ENCODE measurements at places on chromosomes 7 and 10.
A peak's percentile ranks its signal among the peaks of the same experiment; 100 is the strongest.

DNA sequence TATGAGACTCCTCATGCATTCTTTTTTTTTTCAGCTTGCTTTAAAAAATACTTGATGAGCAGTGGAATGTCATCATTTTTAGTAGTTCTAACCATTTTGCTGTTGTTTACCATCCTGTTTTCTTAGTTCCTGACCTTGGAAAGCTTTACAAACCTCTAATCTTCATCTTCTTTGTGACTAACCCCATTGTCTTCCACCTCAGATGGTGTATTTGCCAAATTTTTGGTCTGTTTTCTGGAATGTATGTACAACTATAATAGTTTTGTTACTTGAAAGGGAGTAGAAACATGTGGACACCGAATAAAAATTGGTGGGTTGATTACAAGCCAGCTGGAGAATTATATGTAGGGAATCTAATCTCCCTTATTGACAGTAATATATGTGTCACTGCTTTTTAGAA lies 172.7 kb downstream of the SND1 start:
- no peak for DNase-seq

DNA sequence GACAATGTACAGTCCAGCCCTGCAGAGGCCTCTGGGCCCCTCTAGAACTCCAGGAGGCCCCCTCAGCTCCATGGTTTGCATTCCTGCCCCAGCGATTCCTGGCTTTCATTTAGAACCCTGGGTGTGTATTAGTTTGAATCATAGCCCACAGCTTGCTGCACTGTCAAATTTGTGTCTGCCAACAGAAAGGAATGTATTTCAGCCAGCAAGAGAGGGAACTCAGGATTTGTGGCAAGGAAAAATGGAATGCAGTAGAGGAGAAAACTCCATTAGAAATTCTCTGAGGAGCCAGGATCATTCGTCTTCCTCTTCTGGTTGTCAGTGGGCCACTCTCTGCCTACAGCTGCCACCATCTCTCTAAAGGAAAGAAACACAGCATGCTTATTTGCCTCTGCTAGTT lies 27.9 kb upstream of the WDR11 start:
- no peak for DNase-seq

DNA sequence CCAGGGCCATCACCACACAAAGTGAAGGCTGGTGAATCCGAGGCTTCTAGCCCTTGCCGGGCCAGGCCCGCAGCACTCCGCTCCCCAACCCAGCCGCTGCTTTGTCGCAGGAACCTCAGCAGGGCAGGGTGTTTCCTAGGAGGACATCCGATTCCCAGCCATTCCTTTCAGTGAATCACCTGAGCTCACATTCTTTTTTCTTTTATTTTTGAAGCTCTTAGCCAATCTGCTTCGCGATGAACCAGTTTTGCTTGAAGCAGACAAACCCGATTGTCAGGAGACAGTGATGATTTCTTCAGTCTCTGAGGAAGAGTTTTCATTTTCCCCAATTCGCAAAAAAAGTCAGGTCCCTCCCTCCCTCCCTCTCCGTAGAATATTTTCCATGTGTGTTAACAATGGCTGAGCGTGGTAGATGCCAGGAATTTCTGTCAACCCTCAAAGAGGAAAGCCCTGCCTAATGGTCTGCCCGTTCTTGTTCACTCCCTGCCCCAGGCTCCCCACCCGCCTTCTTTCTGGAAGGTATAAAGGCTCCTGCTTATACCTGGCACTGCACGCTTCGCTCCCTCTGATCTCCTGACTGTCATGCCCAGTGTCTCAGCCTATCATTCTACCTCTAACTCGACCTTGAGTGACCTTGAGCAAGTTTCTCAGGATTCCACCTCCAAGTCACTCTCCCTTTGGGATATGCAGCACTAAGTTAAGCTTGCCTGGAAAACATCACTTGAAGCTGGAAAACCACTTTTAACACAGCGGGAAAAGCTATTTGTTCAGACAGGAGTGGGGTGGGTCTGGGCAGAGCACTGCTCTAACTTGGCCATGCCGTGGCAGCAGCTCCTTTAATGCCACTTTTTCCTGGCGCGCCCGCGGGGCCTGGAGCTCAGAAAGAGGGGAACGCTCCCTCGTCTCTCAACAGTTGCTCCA lies 35.1 kb downstream of the EGFR start:
- no peak for DNase-seq

- no peak for DNase-seq
Measured at GRCh38 chr7:129469930-129470329, 32.4 kb upstream of the SMKR1 start.

GRCh38 chr10:112202076-112202475 lies 18.5 kb upstream of the GPAM start:
- no peak for DNase-seq

DNA sequence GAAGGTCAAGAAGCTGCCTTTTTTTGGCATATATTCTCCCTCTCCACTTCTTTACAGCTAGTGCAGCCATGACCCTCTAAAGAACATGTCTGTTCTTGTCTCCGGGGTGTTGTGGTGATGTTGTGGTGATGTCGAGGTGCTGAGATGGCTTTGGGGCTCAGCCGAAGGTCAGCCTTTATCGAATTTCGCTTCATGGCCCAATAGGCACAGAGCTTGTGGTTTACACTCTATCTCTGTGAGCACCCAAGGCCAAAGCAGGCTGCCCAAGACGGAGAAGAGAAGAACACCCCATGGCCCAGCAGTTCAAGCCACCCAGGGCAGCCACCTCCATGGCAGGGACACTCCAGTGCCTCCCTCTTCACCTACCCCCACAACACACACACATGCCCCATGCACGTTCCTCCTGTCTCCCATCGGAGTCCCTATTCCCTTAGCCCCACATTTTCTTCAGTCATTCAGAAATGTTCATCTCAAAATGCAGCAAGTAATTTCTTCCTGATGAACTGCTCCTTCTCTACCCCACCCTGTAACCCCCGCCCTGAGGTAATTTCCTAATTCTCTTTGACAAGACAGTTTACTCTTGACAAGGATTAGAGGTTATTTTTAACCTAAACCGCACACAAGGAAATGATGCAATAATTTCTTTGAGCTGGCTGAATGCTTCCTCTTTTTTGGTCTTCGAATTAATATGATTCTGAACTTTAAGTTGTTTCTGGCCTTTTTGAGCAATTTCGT lies 18.6 kb upstream of the ADRB1 start:
- DNase-seq, result peak; percentile 31

DNA sequence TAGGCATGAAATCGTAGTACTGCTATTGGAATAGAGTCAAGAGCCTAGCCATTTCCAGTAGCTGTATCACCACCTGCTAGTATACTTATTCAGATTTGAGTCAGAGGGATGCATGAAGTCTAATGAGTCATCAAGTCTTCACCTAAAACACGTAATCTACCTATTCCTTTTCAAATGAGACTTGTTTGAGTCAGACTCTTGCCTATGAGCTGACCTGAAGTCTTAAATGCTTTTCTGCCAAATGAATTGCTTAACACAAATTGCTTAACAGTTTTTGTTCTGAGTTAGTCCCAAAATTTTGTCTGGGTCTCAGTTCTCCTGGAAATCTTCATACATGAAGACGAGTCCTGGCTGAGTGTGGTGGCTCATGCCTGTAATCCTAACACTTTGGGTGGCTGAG lies 165.2 kb downstream of the GNAT3 start:
- no peak for DNase-seq

DNA sequence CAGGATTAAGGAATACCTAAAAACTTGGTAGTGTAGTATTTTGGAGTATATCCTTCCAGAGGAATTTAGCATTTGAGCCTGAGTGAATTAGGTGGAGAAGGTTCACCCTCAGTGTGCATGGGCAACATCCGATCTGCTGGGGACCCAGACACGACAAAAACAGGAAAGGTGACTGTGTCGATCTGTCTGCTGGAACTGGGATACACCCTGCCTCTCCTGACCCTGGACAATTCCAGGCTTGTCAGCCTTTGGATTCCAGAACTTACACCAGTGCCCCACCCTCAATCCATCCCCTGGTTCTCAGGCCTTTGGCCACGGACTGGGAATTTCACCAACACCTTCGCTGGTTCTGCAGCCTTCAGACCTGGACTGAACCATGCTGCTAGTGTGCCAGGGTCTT lies 41.9 kb downstream of the PTPRE start:
- DNase-seq, result no peak

GRCh38 chr10:96269438-96270300 lies 1.7 kb downstream of the BLNK start:
- no peak for DNase-seq

- DNase-seq, result no peak
Measured at GRCh38 chr10:70967591-70968587, 79.5 kb upstream of the PCBD1 start.

DNA sequence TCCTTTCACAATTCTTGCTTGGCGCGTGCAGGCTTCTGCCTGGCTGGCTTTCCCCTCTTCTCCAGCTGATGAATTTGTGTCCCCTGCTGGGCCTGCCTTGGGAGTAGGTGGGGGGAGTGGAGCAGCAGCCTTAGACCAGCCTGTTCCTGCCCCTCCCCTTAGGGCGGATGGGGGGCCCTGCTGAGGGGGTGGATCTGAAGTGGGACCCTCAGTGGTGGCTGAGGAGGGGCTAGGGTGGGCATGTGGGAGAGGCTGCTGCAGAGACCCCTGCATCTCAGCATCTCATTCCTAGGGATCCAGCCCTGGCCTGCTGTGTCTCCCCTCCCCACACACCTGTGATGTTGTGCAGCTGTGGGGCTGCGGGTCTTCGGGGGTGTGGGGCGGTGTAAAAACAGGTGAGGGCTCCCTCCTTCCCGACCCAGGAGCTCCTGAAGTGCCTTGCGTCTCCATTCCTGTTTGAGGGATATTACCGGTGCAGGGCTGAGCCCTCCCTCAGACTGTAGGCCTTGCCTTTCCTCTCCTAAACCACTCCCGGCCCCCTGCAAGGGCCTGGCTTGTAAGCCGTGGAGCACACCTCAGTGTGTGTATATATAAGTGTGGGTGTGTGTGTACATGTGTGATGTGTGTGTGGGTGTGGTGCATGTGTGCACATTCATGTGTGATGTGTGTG lies 24.7 kb downstream of the ADCYAP1R1 start:
- DNase-seq, result no peak

DNA sequence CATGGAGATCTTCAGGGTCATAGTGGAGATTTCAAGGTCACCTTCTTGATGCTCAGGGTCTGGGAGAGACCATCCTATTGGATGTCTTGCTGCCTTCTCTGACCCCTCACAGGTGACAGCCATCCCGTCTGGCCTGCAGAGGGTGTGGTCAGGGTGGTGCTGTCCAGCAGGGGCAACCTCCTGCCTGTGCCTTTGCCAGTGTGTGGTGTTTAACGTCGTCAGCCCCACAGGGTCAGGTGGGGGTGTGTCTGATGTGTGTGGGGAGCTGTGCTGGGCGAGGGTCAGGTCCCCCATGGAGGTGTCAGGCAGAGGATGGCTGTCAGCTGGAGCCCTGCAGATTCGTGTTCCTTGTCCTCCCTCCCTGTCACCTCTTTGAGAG lies 16.5 kb downstream of the ADCY1 start:
- no peak for DNase-seq

- no peak for DNase-seq
Measured at GRCh38 chr10:119219871-119220270, 12.5 kb downstream of the GRK5 start.

DNA sequence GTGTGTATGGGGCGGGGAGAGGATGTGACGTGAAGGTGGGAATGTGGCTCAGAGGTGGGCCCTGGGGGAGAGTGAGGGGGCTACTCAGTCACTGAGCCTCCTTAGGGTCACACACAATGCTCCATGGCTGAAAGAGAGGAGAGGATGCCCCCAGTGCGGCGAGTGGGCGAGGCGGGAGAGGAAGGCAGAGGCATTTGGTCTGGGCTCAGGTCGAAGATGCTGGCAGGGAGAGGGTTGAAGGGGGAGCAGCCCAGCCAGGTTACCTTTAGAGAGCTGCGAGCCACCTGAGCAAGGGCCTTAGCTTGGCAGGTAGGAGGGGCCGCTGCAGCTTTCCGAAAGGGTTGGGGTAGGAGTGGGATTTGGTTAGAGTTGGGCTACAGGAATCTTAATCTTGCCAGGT lies 4.7 kb upstream of the LOXL4 start:
- no peak for DNase-seq

DNA sequence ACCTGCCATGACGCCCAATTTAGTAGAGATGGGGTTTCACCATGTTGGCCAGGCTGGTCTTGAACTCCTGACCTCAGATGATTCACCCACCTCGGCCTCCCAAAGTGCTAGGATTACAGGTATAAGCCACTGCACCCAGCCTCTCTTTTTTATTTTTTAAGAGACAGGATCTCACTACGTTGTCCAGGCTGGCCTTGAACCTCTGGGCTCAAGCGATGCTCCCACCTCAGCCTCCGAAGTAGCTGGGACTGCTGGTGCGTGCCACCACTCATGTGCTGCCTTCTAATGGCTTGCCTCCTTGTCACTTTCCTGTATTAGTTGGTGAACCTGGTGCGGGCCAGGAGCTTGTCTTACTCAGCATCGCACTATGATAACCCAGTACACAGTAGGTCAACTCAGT lies 27.0 kb downstream of the KLRG2 start:
- no peak for DNase-seq

GRCh38 chr10:8435186-8436055 lies 380.9 kb downstream of the GATA3 start:
- DNase-seq, result no peak

GRCh38 chr10:132582771-132583170 lies 45.2 kb downstream of the INPP5A start:
- DNase-seq, result no peak

GRCh38 chr7:67661-68395 lies 124.5 kb upstream of the FAM20C start:
- DNase-seq, result no peak

- no peak for DNase-seq
Measured at GRCh38 chr10:45408421-45409319, 34.7 kb downstream of the ALOX5 start.

DNA sequence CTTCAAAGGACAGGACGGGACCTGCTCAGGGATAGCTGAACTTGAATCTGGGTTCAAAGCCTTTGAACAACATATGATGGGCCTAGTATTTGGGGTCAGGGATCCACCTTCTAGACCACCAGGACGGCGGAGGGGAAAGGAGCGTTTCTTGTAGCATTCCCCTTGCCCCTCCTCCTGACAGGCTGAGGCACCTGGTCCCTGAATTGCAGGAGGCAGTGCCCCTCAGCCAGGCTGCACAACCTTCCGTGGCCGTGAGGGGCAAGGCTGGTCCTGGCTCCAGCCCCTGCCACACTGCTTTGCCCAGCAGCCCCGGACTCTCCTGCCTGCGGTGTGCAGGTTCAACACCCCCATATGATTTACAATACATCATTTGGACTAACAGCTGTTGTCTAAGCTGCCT lies 58.1 kb downstream of the INSIG1 start:
- DNase-seq, result no peak

DNA sequence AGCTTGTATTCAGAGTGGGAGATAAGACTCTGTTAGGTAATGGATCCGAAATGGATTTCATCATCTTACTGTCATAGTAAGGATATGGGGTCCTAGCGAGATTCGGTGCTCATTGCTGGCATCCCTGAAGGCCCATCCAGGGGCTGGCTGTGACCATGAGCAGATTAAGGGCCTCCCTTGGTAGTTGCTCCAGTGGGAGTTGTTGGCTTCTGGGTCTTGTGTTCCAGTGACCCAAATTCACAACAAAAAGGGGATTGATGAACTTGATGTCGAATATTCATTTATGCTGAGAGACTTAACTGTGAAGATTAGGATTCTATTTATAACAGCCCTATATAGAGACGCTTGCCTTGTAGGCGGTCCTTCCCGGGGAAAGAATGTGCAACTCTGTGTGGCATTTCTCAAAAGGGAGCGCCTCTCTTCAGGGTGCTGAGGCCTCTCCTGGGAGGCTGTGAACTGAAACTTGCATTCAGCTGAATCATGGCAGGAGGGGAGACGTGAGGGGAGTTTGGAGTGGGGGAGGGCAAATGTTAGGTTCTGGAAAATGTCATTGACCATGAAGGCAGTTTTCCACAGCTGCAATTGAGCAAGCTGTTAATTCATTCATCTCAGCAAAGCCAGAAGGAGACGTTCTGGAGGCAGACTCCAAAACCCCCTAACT lies 233.1 kb upstream of the FZD8 start:
- DNase-seq, result no peak
